ENCODE measurements at places on chromosomes 1 and 21.

DNA sequence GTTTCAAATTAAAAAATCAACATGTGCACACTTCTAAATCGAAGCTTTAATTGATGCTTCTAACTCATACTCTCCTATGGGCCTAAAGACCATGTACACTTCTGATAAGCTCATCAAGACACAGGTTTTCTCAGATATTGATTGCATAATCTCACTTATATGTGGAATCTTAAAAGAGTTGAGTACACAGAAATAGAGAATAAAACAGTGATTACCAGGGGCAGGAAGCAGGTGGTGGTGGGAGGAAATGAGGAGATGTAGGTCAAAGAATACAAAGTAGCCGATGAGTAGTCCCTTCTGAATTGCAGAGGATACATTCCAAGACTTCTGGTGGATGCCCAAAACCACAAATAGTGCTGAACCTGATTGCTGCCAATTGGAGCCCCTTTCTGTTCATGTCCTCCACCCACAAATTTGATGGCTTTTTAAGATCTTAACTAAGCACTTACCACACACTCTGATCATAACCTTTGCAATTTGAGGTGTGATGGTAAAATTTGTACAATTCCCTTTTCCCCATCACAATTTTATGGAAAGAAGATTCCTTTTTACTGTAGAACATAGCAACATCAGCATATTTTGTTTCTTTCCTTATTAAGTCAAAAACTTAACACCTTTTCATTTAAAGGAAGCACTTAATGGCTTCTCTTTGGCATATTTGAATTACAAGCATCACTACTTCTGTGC lies 3.3 kb upstream of the CD1B start:
- DNase-seq = no peak

- DNase-seq = no peak
Observed at GRCh38 chr1:82604524-82604923, 803.8 kb downstream of the ADGRL2 start.

GRCh38 chr1:205975387-205975998 lies 27.7 kb downstream of the RAB7B start:
- DNase-seq = no peak

GRCh38 chr1:24385160-24385940 lies 28.2 kb downstream of the STPG1 start:
- no peak for DNase-seq

DNA sequence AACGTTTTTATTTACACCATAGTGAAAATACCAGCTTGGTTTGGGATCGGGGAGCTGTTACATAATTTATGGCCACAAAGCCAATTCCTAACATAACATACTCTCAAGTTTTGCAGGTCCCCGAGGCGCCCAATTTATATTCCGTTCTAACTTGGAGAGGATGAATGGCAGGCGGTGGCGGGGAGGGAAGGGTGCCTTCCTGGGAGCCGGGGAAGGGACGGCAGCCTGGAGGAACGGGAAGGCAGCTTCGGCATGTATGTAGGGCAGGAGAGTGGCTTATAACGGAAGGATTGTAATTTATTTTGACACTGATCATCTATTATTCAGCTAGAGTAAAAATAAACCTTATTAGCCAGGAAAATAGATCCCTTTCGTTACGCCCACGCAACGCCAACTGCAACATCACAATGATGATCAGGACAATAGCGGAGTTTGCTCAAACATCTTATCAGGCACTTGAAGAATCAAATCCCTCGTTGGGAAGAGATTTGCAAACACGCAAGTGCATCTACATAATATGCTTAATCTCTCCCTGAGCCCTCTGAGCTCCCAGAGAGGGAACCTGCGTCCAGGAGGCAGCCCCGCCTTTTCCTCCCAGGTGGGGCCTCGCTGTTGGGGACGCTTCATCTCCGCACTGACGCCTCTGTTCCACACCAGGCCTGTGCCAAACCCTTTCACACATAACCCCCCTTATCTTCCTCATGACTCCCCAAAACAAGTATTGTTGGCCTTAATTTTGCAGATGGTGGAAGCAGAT lies 93.7 kb upstream of the C1orf174 start:
- DNase-seq = no peak

- no peak for DNase-seq
Observed at GRCh38 chr21:46354046-46354445, 30.1 kb downstream of the PCNT start.

GRCh38 chr21:26443867-26444266 lies 129.2 kb downstream of the CYYR1 start:
- no peak for DNase-seq

DNA sequence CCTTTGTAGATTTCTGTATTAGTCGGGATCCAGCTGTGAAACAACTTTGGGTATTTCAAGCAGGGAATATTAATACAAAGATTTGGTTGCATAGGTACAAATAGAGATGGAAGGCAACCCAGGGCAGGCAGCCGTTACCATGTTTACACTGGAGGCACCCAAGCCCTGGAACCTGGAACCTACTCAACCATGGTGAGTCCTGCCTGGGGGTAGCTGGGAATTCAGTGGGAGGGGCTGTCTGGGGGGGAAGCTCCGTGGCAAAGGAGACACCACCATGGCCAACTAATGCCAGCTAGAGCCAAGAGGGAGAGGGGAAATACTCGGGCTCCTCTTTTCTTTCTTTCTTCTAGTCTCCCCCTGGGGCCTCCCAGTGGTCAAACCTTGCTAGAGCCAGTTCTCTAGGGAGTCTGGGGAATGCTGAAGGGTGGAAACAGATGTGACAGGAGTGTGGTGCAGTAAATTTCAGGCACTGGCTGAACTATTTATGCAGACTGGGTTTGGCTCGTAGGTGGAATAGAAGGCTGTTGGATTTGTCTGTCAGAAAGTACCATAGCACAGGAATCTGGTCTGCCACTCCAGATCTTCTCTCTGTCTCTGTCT lies 91.9 kb upstream of the CACNA1E start:
- no peak for DNase-seq

DNA sequence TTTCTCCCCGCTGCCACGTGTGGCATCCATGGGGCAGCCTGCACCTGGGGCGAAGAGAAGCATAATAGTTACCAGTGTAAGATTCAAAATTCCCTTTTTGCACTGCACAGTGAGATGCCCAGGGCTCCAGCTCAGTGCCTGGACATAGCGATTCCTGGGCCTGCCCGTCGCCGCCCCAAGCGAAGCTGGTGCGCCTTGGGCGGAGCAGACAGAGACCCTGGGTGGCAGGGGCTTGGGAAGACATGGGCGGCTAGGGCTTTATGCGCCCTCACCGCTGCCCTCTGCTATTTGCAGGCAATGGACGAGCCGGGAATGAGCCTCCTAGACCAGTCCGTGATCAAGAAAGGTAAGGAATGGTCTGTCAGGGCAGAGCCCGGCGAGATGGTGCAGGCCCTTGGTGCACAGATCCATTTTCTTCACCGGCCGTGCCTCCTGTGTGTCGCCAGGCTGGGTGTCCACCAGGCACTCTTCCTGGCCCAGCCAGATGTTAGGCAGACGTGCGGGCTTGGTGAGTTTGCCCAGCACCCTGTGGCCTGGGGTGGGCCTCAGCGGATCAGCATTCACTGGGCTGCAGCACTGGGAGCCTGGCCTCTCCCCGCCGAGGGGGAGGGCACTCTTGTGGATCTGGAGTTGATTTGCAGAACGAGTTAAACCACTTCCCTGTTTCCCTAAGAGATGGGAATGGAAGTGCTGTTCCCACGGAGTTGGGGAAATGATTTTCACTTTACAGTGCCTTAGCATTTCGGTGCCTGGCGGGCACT lies 1.7 kb downstream of the TFAP2E start:
- DNase-seq = no peak

DNA sequence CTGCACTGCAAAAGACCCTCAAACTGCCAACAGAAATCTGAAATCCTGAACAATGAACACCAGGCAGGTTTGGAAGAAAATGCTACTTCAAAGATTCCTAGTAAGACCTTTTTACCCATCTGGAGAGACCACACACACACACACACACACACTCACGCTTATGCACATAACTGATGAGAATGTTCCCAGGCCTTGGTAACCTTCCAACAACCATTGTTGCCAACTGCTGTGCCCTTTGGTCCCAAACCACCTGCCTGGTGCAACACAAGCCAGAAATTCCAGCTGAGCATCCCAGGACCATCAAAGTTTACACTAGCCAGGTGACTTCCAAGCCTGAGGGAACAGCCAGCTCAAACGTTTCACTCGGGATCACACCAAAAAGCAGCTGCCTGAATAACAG lies 56.9 kb downstream of the SEC16B start:
- DNase-seq = no peak

GRCh38 chr1:151146072-151146411 lies 389 bp downstream of the SEMA6C start:
- DNase-seq = no peak

DNA sequence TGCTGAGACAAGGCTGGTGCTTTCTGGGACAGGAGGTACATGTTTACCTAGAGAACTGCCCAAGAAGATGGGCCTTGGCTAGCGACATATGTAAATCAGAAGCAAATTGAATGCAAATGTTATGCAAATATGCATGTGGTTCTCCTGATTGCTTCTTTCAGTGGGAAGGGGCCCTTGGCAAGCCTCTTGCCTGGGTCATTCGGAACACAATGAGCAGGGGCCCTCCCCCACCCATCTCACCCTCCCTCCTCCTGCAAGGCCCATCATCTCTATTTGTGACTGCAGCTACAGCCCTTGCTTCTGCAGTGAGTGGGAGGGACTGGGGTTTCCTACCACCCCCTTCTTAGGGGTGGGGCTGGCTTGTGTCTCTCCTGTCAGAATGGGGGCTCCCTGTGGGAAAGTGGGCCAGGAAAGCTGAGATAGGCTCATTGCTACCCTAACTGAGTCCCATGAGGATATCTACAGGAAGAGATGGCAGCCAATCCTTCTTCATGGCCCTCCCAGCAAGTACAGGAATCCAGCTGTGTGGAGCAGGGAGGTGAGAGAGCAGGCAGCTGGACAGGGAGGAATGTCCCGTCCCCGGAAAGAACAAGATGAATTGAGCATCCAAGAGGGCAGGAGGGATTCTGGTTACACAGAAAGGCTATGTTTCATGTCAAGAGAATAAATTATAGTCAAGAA lies 31.0 kb downstream of the FOXD2 start:
- DNase-seq = no peak

- no peak for DNase-seq
Observed at GRCh38 chr21:45236481-45236880, 51.2 kb downstream of the POFUT2 start.

DNA sequence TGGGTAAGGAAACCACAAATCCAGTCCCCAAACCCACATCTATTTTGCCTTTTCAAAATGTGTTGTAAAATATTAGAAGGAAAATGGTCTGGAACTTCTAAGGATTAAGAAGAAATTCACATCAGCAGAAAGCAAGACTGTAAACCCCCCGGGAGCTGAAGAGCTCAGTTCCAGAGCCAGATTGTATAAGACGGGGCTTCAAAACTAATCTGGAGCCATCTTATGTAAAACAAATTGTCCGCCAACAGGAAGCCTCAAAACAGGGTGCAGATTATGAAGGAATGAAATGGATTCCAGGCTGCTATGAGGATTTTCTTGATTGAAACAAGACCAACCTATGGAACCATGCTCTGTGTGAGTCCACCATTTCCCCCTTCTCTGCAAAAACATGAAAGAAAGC lies 25.1 kb upstream of the HUNK start:
- no peak for DNase-seq

DNA sequence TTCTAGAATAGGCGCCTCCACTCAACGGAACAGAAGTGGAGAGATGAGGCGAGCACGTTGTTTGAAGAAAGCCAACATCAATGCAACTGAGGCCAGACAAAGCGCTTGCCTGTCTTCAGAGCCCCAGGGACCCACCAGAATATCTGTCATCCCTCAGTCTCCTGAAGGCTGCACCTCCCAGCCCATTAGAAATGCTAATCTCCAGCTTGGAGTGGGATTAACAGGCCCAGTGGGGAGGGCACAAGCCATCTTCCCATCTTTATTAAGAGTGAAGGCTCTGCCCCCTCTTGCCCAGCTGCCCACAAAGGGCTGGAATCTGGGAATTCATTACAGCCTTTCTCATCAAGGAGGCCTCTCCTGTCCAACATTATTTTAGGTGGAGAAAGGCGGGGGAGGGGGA lies 16.8 kb upstream of the CNTN2 start:
- DNase-seq = no peak

DNA sequence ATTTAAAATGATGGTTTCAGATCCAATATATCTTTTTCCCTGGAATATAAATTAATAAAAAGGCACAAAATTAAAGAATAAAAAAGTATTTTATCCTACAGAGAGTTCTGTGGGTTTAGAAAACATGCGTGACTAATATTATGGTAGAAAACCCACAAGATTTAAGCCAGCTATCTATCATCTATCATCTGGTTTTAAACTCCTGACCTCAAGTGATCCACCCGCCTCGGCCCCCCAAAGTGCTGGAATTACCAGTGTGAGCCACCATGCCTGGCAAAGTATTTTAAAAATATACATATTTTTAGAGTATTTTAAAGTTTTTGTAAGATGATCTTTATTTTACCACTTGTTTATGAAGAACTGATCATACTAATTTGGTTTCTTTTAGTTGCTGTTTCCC lies 79.5 kb downstream of the NRIP1 start:
- no peak for DNase-seq

DNA sequence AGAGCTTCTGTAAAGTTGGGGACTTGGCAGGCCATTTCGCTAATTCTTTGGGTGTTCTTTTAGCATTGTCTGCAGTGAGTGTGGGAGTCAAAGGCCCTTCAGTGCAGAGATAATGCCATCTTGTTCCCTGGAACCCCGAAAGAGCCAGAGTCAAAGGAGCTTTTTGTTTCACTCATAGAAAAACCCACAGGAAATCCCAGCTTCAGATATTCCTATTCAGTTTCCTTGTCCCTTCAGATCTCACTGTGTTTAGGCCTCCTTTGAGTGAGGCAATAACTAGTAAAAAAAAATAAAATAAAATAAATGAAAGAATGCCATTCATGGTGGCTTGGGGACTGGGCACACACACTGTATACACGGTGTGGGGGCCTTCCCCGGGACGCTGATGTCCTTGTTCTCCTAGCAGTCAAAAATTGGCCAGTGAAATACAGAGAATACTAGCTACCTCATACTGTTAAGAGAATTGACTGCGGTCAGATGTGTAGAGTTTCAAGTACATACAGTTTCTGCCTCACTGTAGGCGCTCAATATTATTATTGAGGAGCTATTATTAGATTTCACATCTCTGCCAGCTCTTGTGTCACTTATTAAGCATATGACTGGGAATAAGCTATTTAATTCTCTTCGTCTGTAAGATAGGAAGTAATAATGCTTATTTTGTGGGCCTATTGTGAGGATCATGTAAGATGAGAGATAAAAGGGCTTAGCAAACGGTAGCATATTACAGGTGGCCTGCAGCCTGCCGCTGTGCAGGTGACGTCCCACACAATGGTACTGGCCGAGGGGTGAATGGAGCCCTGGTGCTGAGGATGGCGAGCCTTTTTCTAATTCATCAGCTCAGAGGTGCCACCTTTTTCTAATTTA lies 16.7 kb downstream of the DISC1 start:
- no peak for DNase-seq

DNA sequence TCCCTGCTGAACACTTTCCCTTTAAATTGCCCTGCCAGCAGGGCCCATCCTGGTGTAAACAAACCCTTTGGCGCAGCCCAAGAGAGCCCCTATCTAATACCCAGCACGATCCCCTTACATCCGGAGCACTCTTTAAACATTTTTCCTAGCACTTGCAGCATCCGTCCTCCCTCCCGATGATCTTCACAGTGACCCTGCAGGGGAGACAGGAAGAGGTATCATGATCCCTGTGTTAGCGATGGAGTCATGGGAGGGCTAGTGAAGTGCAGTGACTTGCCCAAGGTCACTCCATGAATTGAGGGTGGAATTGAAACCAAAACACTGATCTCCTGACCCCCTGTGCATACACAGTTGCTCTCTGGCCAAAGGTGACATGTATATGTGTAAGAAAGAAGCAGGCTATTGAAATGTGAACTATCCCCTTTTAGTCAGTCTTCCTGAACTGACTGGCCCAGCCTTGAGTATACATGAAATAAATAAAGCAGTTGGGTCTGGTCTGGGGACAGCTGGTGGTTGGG lies 9.8 kb upstream of the KCNQ4 start:
- no peak for DNase-seq

Data from activated T-cell treated with anti-CD3 and anti-CD28 coated beads for 4 hours (primary cell).